ENCODE measurements at places on chromosomes 1 and 21.

GRCh38 chr1:1286313-1287261, 6.4 kb downstream of the SCNN1D start:
- no peak for DNase-seq

DNA sequence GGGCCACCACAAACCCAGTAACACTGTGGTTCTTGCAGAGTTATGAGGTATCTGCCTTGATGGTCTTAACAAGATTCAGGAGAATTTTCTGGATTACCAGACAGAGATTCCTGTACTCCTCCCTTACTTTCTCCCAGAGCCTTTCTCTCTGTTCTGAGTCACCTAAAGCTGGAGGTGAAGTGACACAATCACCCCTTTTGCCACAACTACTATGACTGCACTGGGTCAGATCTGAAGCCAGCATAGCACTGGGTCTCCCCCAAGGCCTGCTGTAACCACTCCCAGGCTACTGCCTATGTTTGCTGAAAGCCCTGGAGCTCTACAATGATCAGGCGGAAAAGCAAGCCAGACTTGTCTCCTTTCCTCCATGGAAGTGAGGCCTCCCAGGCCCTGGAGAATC, 156.7 kb upstream of the NEGR1 start:
- DNase-seq = no peak

GRCh38 chr1:179021873-179022272, 3.8 kb upstream of the FAM20B start:
- peak; percentile 22 for DNase-seq

GRCh38 chr1:229433364-229434004, 410 bp downstream of the ACTA1 start:
- DNase-seq = no peak

GRCh38 chr1:160437432-160438316, 37.3 kb downstream of the VANGL2 start:
- DNase-seq = peak; percentile 41

- DNase-seq = no peak
Measured at GRCh38 chr1:245397771-245398170, 243.0 kb downstream of the KIF26B start.

GRCh38 chr1:149917571-149918144, at the start of gene SV2A:
Gene SV2A, minus strand, starts transcription at chr1:149917844. Its CDS starts 4,004 bp downstream, at chr1:149913840.
- peak; percentile 39 for DNase-seq

DNA sequence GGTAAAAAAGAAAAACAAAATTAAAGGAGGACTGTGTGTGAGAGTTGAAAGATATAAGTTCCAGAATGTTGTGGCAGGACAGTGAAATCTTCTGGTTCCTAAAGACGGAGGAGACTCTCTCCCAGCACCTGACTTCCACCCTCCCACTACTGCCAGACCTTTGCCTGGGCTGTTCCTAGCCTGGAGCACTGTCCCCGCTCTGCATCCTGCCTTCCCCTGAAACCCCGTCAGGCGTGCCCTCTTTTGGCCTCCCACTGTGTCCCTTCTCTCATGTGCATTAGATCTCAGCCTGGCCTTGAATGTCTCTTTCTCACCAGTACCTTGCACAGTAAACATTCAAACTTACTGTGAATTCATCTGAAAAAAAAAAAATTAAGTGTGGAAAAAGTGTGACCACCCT, 74.1 kb downstream of the VPS26C start:
- no peak for DNase-seq

DNA sequence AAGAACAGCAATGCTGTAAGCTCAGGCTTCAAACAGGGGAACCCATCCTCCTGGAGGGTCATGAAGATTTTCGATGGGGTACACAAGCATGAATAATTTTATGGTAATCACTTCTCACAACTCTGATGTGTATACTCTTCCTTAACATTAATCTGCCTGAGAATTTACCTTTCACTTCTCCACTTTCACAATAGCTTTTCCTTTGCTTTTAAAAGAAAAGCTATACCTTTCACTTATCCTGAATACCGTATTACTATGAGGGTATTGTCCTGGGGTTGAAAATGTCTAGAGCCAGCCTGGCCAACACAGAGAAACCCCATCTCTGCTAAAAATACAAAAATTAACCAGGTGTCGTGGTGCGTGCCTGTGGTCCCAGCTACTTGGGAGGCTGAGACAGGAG, 12.7 kb upstream of the ZYG11B start:
- no peak for DNase-seq

DNA sequence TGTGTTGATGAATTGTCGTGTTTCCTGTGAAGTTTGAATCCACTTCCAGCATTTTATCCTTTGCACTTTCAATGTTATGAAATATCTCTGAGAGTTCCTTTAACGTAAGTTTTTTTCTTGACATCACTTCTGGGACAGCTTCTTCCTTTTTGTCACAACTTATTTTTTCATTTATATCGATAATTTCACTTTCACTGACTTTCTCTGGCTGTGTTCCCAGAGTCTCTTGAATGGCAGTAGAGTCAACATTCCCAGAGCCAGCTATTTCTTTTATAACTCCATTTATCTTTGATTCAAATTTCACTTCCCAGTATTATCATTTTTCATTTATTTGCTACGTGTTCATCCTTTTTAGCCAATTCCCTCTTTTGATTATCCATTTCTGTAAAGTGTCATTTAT, 256.5 kb downstream of the PAPPA2 start:
- DNase-seq = no peak

DNA sequence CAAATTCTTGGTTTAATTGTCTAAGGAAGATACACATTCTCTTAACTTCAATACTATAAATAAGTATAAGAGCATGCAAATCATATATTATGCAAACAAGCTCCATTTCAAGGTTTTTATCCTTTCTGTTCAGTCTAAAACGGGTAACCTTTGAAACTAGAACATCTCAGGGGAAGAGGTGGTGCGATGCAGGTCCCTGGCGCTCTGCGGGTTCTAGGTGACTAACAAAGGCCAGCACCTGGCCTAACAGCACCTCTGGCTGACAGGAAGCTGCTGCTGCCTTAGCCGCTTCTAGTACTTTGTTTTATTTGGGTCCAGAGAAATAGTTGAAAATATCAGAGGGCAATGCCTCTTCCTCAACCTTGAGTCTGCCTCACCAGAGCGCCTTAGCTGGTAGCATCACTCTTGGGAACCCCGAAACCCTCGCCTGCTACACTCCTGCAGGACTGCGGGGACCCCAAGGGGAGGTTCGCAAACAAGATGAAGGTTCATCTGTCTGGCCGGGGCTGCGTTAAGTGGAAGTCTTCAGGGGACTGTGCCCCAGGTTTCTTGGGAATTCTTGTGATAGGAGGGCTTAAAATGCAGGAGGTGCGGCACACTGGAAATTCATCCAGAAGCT, 45.5 kb downstream of the PRDM15 start:
- DNase-seq = no peak

- no peak for DNase-seq
Measured at GRCh38 chr1:233597489-233597901, 16.4 kb upstream of the KCNK1 start.

DNA sequence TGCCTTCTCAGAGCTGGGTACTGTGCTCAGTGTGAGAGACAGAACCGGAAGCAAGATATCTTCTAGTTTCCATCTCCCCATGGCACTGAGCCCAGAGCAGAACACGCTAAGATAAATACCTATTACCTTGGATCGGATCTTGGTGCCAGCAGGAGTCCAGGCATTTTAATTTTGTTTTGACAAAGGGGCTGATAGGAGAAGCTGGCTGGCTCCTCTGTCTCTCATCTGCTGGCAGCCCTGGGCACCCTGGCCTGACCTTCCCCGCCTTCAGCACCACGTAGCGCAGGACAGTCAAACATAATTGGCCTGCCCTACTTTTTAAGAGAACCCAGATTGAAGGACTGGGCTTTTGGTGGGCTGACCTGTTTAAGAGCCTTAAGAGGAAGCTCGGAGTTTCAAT, 160.7 kb upstream of the KLHDC7A start:
- no peak for DNase-seq

DNA sequence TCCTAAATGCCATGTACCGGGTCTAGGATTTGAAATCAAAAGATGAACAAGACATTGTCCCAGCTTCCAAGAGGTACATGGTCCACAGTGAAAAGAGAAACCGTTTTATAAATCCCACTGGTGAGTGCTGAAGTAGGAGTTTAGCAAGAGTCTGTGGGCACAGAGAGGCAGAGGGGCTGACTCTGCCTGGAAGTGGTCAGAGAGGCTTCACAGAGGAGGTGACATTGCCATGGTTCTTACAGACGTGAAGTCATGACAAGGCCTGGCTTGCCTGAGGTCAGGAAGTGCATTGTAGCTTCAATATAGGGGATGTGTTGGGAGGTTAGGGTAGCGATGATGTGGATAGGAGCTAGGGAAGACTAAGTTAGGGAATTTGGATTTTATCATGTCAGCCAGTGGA, 28.4 kb downstream of the MAPKAPK2 start:
- no peak for DNase-seq

DNA sequence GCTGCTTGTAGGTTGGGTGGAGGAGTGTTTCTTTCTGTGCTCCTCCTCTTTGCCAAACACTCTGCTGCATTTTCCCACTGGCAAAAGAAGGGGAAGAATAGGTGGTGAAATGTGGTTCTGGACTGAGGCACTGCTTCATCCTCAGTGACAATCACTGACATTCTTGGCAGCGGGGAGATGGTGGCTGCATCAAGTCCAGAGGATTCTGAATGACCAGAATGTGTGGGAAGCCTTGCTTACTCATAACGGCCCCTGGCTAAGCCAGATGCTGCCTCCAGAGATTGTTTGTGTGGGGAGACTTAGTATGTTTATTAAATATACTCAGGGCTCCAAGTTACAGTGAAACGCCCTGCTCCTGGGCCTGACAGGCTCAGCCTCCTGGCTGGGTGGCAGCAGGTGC, 160.3 kb downstream of the CACNA1E start:
- DNase-seq = no peak

DNA sequence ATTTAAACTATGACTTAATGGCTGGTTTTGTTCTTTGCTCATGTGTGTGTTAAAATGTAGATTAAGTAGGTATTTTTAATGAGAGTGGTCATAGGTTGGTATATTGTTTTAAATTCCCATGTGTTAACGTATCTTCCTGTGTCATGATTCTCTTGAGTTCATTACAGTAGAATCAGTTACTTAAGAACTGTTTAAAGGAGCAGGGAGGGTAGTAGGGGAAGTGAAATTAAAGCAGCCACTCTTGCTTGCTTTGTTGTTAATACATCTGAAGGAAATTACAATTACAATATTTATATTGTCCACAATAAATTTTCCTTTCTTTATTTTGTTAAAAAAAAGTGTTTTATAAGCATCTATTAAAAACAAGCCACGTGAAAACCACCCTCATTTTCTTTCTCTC, 119.2 kb upstream of the KIAA1614 start:
- no peak for DNase-seq

DNA sequence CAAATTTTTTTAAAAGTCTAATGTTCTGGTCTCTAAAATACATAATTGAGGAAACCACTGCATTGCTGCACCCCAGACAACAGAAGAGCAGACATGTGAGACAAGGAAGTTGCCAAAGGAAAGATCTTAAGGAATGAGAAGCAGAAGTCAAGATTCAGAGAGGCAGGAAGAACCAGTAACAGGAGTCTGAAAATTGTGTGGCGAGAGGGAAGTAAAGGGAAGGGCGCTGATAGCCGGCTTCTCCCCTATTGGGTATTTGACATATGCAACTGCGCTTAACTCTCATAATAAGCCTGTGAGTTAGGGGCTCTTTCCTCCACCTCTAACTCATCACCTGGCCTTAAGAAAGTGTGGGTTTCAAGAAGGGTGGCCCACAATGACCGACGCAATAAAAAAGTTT, 21.9 kb upstream of the KIF14 start:
- DNase-seq = no peak

GRCh38 chr21:41545500-41546359, 37.8 kb upstream of the TMPRSS2 start:
- no peak for DNase-seq

GRCh38 chr1:158493054-158493453, 21.0 kb downstream of the OR10R2 start:
- DNase-seq = no peak

DNA sequence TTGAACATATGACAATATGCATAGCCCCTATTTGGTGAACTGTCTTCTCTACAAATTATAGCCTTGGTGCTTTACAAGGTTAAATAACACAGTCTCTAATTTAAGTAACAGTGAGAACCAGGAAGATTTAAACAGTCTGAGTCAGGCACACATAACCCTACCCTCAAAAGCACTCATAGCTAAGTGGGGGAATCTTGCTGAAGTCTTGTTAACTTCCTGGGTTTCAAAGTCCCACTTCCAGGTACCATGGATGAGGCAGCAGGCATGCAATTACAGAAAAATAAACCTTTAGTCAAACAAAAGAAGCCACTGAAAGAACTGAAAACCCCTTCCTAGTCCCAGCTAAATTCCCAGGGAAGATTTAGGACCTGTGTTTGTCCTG, 147.6 kb downstream of the PBX1 start:
- no peak for DNase-seq

GRCh38 chr1:159580340-159580739, 7.3 kb upstream of the APCS start:
- no peak for DNase-seq

DNA sequence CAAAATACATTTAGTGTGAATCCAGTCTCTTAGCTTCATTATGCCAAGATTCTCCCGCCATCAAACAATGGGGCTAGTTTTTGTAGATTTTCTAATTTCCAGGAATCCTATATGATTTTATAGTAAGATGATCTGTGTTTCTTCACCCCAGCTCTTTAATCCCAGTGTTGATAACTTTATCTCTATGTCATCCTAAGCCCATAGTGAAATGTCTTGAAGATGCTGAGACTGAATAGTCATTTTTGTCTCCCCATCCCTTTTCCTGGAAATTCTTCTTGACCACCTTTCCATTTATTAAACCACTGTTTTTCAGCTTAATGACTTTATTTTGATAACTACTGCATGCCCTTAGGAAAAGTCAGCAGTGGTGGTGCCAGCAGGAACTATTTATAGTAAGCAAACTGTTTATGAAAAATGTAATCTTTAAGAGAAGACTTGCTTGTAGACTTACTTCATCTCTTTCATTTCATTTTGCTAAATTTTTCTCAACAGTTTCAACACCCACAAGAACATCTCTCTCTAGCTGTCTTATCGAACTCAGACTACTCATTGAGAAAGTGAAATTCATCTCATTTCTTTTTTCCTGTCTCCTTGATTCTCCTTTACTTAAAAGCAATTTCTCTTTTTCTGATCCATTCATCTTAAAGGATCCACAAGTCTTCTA, 116.6 kb downstream of the NTMT2 start:
- no peak for DNase-seq

DNA sequence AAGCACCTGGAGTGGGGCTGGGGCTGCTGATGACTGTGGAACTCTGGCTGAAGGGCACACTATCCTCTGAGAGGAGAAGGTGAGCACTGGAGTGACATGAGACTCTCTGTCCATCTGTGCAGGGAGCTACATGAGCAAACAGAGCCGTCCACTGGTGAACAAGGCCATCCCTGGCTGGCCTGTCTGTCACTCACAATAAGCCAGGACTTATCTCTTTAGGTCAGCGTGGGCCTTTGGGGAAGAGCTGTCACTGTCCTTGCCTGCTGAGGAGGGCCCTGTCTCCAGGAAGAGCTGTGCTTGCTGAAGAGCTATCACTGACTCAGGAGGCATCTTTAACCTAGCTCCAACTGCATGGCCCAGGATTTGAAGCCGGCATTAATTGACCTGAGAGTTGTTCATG, 82.1 kb downstream of the FOXD2 start:
- no peak for DNase-seq

- no peak for DNase-seq
Measured at GRCh38 chr1:53508991-53509666, 49.9 kb downstream of the DMRTB1 start.

- no peak for DNase-seq
Measured at GRCh38 chr1:40226192-40226591, 21.5 kb upstream of the TMCO2 start.

GRCh38 chr1:54671985-54672608, 30.5 kb downstream of the MROH7 start:
- DNase-seq = no peak

Measured in bone marrow (tissue), 2 donors.